A549 treated with CpdA at 1 μM for 4 hours (cell line): ENCODE measurements at places on chromosomes 2 and 18. TPM values are rescaled to one million over a fixed set of nuclear protein-coding genes. Genes with fewer than 3 reads are reported as not detected.

The CPO gene
- 0.13 TPM in 1 of 5 replicates, not detected in the others for total RNA-seq

The THSD7B gene
- not detected in 5 replicates for total RNA-seq

The ING5 gene
- total RNA-seq: 20.7 to 23.8 TPM (median 23.1 TPM) in 5 replicates

The POTEE gene
- total RNA-seq: 0.03 to 0.08 TPM (median 0.06 TPM) in 4 of 5 replicates, not detected in the other

The SATB2 gene
- total RNA-seq: 2.9 to 4.2 TPM (median 3.4 TPM) in 5 replicates

The HOXD9 gene
- total RNA-seq: 0.98 to 1.4 TPM (median 1.3 TPM) in 5 replicates

The AMER3 gene
- not detected in 5 replicates for total RNA-seq

The CCDC93 gene
- total RNA-seq: 12.4 to 16.4 TPM (median 14.2 TPM) in 5 replicates

The GAREM1 gene
- 2.1 to 2.8 TPM (median 2.4 TPM) in 5 replicates for total RNA-seq

The KANSL3 gene
- total RNA-seq: 29.4 to 36.6 TPM (median 33.1 TPM) in 5 replicates

The ADGRF3 gene
- total RNA-seq: 0.09 to 0.31 TPM (median 0.12 TPM) in 5 replicates

The HOXD13 gene
- 0.16 to 0.34 TPM (median 0.30 TPM) in 5 replicates for total RNA-seq

The FBXO41 gene
- 4.6 to 6.4 TPM (median 5.1 TPM) in 5 replicates for total RNA-seq

The TGIF1 gene
- total RNA-seq: 115 to 173 TPM (median 162 TPM) in 5 replicates

The MOCOS gene
- total RNA-seq: 2.7 to 4.6 TPM (median 2.7 TPM) in 5 replicates

The RNU2-63P gene
- total RNA-seq: not detected in 5 replicates

The COLEC12 gene
- total RNA-seq: 0.03 to 0.07 TPM (median 0.06 TPM) in 3 of 5 replicates, not detected in the others

The USP40 gene
- total RNA-seq: 22.7 to 26.3 TPM (median 24.0 TPM) in 5 replicates

The RTP5 gene
- total RNA-seq: not detected in 5 replicates

The GIGYF2 gene
- total RNA-seq: 23.9 to 31.4 TPM (median 28.4 TPM) in 5 replicates

The ANKRD53 gene
- 0.10 to 0.11 TPM in 2 of 5 replicates, not detected in the others for total RNA-seq

The SERPINB13 gene
- not detected in 5 replicates for total RNA-seq

The ACKR3 gene
- 25.4 to 36.2 TPM (median 31.7 TPM) in 5 replicates for total RNA-seq

The CAMKMT gene
- 2.9 to 5.9 TPM (median 5.5 TPM) in 5 replicates for total RNA-seq

The ARHGAP25 gene
- total RNA-seq: 0.12 to 0.39 TPM (median 0.21 TPM) in 4 of 5 replicates, not detected in the other

The CD8B2 gene
- not detected in 5 replicates for total RNA-seq

The FN1 gene
- 143 to 233 TPM (median 162 TPM) in 5 replicates for total RNA-seq

The GALNT5 gene
- total RNA-seq: 2.8 to 3.1 TPM (median 2.8 TPM) in 5 replicates

The GPR39 gene
- 9.8 to 11.8 TPM (median 11.6 TPM) in 5 replicates for total RNA-seq

The CENPA gene
- 45.4 to 62.8 TPM (median 52.8 TPM) in 5 replicates for total RNA-seq

The MYO1B gene
- 69.5 to 91.3 TPM (median 72.4 TPM) in 5 replicates for total RNA-seq
